ENCODE measurements at places on chromosomes 12 and 14.

- DNase-seq: no peak
Measured at GRCh38 chr12:91316161-91316906, 133.7 kb upstream of the DCN start.

DNA sequence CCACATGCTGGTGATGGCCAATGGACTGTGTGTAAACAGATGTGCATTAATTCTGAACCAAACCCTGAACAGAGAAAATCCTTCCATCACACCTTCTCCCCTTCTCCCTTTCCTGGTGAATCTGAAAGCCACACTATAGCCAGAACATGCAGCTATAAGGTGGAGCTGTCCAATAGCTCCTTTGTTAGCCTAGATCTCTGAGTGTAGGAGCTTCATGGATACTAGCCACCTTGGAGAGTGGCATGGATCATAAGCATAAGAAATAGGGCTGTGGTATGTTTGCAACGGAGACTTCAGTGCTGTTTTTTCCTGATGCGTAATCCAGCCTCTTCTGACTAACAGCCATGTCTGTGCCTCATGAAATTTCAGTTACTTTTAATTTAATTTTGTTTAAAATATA lies 364.5 kb downstream of the BTG1 start:
- no peak for DNase-seq

DNA sequence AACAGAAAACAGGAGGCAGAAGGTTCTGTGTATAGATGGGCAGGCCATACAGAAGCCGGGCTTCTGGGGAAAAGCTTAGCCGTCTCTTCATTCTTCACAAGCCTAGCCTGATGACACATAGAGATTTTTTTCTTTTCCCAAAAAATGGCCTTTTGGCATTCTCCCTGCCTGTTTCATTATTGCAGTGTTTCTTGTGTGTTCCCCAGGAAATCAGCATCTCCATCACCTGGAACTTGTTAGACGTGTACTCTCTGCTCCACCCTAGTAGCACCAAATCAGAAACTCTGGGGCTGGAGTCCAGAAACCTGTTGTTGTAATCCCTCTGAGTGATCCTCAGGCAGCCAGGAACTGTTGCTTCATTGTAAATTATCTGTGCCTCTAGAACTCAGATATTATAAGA lies 388.1 kb downstream of the CCDC91 start:
- no peak for DNase-seq

GRCh38 chr12:111304642-111305071 lies 64.2 kb downstream of the PHETA1 start:
- no peak for DNase-seq

- no peak for DNase-seq
Measured at GRCh38 chr12:49086116-49086515, 8.5 kb downstream of the DHH start.

GRCh38 chr14:62692490-62693106 lies 352.7 kb downstream of the KCNH5 start:
- DNase-seq: no peak

GRCh38 chr12:66587912-66588311 lies 91.0 kb downstream of the GRIP1 start:
- no peak for DNase-seq

DNA sequence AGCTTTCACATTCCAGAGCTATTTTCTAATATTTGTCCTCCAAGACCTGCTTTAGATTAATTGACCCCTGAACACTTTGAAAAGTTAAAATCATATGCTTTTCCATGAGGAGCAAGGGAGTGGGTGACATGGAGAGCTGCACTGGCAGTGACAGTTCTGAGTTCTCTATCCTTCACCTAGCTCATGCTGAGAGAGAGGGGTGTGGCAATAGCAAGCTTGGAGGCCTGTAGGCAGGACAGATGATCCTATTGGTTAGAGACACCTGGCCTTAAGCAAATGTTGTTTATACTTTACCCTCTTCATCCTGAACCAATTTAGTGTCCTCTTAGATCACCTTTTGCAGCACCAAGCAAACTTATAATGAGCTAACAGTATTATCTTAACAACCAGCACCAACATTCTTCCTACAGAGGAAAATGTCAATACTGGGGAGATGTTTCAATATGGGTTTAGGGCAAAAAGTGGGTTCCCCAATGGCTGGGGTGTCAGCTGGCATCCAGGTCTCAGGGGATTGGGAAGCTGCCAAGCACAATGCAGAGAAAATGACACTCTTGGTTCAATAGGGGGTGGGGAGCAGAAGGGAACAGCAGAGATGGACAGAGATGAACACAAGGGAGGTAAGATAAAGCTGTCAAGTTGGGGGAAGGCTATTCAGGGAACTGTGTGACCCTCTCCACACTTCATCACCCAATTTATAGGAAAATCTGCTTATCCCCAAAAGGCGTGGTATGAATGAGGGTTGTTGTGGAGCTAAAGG lies 37.0 kb upstream of the PPM1H start:
- DNase-seq: no peak

DNA sequence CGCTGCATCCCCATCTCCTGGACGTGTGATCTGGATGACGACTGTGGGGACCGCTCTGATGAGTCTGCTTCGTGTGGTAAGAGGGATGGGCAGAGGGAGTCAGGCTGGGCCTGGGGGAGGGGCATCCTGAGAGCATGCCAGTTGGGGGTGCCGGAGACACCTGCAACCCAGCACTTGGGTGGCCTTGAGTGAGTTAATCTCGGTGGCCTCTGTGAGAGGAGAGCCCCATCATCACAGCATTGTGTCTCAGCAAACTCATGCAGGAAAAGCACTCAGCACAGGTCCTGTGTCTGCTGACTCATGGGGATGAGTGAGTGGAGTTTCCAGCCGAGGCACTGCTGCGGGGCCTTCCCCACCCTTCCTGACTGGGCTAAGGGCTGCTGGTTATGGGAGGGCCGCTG lies 19.6 kb upstream of the LRP1-AS start:
- no peak for DNase-seq

GRCh38 chr14:58861586-58861985 lies 223.8 kb downstream of the DACT1 start:
- DNase-seq: no peak

DNA sequence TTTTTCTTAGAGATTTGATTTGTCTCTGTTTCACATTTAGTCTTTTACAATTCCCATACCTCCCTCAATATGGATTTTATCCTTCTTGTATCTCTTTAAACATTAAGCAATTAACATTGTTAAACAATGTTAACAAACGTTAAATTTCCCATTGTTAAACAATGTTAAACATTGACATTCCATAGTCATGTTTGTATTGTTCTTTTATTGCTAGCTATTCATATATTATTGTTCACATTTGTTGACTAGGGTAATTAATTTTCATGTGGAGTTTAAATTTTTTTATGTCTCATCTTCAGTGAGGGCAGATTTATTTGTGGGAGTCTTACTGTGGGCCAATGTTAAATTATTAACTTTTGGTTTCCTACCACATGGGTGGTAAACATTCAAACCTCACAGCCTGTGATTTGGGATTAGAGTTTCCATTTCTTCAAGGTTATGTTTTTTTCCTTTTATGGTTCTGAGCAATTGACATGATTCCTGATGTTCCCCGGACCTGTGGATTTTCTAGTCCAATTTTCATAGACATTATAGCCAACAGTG lies 294.3 kb downstream of the ALG10B start:
- no peak for DNase-seq

DNA sequence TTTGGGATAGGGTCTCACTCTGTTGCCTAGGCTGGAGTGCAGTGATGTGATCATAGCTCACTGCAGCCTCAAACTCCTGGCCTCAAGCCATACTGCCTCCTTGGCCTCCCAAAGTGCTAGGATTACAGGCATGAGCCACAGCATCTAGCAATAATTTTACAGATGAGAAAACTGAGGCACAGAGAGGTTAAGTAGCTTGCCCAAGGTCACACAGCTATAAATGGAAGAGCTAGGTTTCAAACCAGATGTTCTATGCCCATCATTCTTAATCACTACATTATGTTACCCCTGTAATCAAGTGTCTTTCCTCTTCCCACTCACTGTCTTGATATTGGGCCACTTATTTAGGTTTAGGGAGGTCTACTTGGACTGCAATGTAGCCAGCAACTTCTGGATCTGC lies 3.6 kb downstream of the SLC17A8 start:
- DNase-seq: no peak

GRCh38 chr14:81247271-81247766 lies 26.6 kb upstream of the GTF2A1 start:
- no peak for DNase-seq

GRCh38 chr12:113727651-113728061 lies 238.5 kb downstream of the RBM19 start:
- no peak for DNase-seq

DNA sequence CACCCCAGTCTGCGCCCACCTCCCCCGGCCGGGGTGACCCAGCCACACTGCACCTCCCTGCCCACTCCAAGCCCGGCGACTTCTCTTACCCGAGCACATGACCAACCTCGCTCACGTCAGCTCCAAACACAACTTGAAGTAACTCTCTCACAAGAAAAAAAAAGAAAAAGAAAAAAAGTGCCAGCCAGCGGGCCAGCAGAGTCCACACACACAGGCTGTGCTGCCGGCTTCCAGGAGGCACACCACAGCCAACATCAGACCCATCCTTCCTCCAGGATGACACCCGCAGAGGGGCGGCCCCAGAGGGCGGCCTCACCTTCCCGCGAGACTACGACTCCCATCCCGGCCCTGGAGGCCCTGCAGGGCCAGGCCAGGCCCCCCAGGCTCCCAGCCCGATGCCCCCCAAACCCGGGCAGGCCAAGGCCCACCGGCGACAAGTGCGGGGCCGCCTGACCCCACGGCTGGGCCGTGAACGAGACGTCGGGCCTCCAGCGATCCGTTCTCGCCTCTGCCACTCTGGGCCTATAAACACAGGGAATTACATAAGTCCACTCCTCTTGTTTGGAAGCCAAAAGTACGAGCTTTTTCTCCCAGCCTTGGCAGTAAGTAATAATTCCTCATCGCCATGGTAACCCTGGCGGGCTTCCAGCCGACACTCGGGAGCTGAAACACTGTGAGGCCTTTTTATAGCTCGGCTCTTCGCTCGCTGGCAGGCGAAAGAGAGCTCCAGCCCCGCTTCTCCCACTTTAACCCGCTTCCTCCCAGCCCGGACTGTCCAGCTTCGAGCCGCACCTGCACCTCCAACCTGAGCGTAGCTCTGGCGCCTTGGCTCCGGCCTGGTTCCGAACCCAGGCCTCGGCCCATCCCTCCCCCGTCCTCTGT lies 49.1 kb downstream of the NCOR2 start:
- DNase-seq: peak; percentile 94

- no peak for DNase-seq
Measured at GRCh38 chr14:93012951-93013719, 90.2 kb downstream of the CHGA start.

DNA sequence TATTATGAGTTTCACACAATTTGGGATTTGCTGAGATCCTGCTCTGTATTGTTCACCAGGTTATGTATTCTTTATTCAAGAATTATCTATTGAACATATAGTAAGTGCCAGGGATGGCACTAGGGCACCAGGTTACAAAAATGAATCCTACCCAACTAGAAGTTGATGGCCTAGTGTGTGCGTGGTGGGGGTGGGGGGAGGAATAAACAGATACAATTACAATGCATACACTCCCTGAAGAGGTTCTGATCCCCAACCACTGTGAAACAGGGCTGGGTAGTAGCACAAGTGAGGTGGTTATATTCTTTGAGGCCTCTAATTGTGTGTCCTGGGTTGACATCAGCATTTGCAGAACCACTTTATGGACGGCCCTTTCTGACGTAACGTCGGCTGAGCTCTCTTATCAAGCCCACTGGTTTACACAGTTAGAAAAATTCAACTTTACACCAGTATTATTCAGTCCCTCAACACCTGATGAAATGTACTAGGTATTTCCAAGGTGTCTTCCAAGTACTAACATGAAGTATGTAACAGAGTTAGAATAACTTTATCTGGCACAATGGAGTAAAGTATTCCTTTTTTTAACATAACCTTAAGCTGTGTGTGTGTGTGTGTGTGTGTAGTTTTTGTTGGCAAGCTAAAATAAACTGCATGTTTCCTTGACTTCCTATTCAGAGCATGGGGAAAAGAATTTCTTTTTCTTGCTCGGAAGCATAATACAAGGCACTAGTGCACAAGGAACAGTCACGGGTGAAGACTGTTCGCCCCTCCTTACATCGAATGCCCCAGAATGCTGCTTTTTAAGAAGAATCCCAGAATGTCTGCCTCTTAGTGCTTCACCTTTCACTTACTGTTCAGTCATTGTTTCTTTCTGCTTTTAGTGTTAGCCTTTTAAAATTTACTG lies 8.1 kb upstream of the GLRX5 start:
- DNase-seq: no peak

GRCh38 chr12:73815072-73815645 lies 722.5 kb upstream of the ATXN7L3B start:
- DNase-seq: no peak

GRCh38 chr14:23041729-23042128 lies 283 bp upstream of the PSMB11 start:
- no peak for DNase-seq

GRCh38 chr12:116121453-116121871 lies 156.0 kb downstream of the MED13L start:
- no peak for DNase-seq

DNA sequence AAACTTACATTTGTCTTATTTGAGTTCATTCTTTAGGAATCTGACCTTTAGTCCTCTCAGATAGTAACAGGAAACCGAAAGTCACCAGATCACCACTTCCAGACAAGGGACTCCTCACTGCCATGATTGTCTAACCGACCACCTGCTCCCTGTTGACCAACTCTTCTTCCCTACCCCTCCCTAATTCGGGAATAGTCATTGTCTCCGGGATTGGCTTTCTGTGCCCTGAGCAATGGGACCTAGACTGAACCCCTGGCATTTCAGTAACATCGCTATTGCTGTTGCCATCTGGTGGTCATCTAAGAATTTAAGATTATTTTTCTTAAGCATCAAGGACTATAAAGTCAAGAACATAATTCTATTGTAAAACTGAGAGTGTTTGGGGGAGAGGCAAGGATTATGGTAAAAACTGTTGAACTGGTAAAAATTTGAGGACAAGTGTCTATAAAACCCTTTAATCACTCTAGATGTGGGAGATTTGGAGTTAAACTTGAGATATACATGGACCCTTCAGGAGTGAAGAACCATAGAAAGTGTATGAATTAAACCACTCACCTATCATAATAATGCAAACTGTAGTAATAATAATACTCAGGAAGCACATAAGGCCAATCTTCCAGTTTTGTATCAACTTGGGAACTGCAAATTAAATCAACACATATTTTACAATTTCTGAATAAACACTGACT lies 6.3 kb downstream of the CLEC2A start:
- no peak for DNase-seq

DNA sequence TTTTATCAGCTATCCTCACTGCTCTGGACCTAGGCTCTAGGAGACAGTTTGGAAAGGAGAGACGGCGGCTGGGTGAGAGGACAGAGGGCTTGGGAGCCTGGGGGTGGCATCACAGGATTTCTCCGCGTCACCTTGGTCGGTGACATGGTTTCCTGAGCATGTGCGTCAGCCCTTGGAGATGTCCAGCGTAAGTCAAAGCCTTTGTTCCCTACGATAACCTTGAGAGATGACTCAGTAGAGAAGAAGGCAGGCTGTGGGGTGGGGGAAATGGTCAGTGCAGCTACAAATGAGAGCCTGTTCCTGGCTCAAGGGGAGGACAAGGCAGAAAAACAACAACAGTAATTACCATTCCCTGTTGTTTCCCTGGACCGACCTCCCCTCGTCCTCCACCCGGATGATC lies 90.2 kb upstream of the TBX3 start:
- no peak for DNase-seq

- no peak for DNase-seq
Measured at GRCh38 chr12:113766131-113766878, 199.8 kb downstream of the RBM19 start.

GRCh38 chr12:121278169-121279070 lies 18.1 kb downstream of the CAMKK2 start:
- no peak for DNase-seq
